ENCODE measurements at places on chromosomes 1 and 21.

- no peak for DNase-seq
Observed at GRCh38 chr1:100347009-100347966, 5.0 kb upstream of the CDC14A start.

- no peak for DNase-seq
Observed at GRCh38 chr1:151639466-151639865, 27.6 kb downstream of the SNX27 start.

DNA sequence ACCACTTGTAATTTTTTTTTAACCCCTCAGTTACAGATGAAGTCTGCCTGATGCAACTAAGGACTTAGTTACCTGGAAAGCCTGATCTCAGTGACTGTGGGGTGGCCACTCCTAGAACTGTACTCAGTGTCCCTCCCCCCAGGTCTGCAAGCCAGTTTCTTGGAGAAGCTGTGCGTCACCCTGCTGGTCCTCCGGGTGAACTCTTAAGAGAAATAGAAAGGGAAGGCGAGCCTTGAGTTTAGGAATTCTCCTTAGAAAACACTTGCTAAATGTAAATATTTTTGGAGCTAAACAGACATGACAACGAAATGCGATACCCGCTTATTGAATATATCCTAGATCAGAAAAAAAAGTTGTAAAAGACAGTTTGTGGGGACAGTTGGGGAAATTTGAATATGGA lies 730 bp downstream of the SLC16A4 start:
- DNase-seq: no peak

DNA sequence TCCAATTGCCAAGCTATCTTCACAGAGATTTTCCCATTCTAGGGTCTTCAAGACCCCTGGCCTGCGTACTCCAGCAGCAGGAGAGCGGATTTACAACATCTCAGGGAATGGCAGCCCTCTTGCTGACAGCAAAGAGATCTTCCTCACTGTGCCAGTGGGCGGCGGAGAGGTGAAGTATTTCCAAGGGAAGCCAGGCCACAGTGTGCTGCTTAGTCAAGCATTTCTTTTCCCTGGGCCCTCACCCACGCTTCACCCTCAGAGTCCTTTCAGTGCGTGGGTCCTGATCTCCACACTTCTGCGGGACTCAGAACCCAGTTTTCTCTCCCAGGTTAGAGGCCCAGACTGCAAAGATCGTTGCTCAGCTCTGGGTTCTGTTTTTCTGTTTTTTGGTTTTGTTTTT lies 13.1 kb downstream of the CDCA8 start:
- DNase-seq: peak; percentile 50

GRCh38 chr1:13699510-13699909 lies 478 bp upstream of the PRDM2 start:
- no peak for DNase-seq

GRCh38 chr1:210817385-210818275 lies 316.3 kb downstream of the KCNH1 start:
- no peak for DNase-seq

- no peak for DNase-seq
Observed at GRCh38 chr1:51515982-51516648, 3.0 kb downstream of the EPS15 start.

GRCh38 chr1:235917267-235917811 lies 50.6 kb upstream of the LYST start:
- DNase-seq: peak; percentile 39

- no peak for DNase-seq
Observed at GRCh38 chr1:210376836-210377372, 48.2 kb downstream of the HHAT start.

DNA sequence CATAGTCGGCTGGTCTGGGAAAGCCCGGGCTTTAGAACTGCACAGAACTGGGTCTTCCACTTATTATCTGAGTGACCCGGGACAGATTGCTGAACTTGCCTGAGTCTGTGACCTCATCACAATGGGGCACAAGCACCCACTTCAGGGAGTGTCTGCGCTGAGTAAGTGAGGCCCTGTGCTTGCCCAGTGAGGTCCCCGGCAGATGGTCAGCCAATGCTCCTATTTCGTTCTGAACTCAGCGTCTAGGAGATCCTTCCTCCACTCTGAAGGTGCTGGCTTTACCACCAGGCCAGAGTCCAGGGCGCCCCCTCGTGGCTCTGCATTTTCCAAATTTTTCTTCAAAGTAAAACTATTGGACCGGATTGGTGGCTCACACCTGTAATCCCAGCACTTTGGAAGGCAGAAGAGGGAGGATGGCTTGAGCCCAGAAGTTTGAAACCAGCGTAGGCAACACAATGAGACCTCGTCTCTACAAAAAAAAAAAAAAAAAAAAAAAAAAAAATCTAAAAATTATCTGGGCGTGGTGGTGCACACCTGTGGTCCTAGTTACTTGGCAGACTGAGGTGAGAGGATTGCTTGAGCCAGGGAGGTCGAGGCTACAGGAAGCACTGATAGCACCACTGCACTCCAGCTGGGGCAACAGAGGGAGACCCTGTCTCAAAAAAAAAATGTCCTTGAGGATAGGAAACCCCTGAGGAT lies 61.7 kb downstream of the FCRL5 start:
- peak; percentile 70 for DNase-seq

DNA sequence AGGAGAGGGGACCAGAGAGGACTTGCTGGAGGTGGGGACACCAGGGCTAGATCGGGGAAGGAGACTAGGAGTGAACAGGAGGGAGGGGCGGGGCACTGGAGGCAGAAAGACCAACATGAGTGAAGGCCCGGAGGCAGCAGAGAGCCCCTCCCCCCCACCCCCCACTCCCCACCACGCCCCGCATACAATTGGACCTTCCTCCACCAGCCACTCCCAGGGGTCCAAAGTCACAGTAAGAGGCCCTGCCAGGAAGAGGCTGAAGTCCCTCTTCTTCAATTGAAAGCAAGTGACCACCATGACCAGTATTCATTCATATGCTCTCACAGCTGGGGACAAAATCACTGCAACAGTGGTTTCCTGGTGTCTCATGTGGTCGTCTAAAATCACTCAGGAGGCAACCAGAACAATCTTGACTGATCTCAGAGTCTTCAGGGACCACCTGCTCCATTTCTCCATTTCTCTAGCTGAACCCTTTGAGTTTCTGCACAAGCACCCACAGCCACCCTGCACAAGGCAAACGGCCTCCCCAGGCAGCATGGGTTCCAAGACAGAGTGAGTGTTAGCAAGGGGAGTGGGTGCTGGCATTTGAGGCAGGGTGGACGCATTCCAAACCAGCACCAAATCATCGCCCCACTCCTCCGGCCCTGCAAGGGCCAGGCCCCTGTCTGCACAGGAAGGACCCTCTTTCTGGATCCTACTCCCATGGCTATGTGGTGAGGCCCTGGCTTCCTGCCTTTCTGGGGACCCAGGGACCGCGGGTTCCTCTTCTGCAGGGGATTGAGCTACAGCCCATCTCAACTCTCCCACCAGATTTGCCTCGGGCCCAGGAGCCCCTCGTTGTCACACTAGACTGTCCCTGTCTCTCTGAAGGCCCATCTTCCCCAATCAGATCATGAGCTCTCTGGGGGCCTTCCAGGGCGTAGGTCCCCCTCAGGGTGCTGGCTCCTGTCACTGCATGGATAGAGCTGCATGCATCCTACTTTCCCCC lies 17.0 kb downstream of the LAPTM5 start:
- DNase-seq: no peak

- DNase-seq: no peak
Observed at GRCh38 chr1:238639861-238640260, 746.5 kb upstream of the CHRM3 start.

GRCh38 chr21:45074818-45075595 lies 627 bp downstream of the ADARB1 start:
- DNase-seq: no peak

- no peak for DNase-seq
Observed at GRCh38 chr1:95207223-95207935, 26.6 kb upstream of the RWDD3 start.
